ENCODE measurements at places on chromosomes 5 and 9.

DNA sequence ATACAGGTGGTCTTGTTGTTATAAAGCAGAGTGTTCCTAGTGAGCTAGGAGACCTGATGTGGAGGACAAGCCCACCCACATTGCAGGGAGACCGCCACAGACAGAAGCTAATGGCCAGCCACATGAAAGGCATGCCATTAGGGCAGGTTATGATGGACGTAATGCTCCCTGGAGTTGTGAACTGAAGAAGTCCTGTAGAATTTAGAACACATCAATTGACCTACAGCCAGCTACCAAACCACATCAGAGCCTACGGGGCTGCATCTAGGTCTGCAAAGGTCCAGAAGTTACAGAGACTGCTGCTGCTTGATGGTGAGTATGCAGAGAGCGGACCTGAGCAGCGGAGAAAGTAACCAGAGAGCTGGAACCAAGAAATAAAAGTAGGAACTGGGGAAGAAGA, 116.6 kb downstream of the LPAR1 start:
- no peak for DNase-seq

DNA sequence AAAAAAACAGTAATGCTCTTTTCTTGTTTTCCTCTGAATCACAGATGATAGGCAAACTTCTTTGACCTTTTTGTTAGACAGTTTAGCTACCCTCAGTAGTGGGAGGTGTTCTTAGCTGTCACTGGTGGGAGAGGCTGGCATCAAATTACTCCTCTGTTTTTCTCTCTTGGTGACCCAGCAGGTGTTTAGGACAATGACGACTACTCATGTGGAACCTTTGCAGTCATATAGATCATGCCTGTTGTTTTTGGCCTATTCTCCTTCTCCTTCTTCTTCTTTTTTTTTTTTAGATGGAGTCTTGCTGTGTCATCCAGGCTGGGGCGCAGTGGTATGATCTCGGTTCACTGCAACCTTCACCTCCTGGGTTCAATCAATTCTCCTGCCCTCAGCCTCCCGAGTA, 15.4 kb upstream of the NPR2 start:
- no peak for DNase-seq

- peak; percentile 52 for DNase-seq
Measured at GRCh38 chr9:74951725-74952151, 974 bp downstream of the C9orf40 start.

- no peak for DNase-seq
Measured at GRCh38 chr5:55897905-55898304, 46.7 kb downstream of the IL31RA start.

DNA sequence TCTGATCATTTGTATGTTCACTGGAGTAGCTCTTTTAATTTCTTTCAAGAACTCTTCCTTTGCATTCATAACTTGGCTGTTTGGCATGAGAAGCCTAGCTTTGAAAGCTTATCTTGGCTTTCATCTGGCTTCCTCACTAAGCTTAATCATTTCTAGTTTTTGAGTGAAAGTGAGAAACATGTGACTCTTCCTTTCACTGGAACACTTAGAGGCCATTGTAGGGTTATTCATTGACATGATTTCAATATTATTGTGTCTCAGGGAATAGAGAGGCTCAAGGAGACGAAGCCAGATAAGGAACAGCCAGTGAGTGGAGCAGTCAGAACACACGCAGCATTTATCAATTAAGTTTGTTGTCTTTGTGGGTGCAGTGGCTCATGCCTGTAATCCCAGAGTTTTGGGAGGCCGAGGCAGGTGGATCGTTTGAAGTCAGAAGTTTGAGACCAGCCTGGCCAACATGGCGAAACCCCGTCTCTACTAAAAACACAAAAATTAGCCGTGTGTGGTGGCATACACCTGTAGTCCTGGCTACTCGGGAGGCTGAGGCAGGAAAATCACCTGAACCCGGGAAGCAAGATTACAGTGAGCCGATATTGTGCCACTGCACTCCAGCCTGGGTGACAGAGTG, 98.3 kb downstream of the UGCG start:
- DNase-seq: no peak

GRCh38 chr5:124393584-124394379, 352.7 kb downstream of the ZNF608 start:
- DNase-seq: no peak

GRCh38 chr9:129627556-129628440, 1.8 kb downstream of the NTMT1 start:
- no peak for DNase-seq

DNA sequence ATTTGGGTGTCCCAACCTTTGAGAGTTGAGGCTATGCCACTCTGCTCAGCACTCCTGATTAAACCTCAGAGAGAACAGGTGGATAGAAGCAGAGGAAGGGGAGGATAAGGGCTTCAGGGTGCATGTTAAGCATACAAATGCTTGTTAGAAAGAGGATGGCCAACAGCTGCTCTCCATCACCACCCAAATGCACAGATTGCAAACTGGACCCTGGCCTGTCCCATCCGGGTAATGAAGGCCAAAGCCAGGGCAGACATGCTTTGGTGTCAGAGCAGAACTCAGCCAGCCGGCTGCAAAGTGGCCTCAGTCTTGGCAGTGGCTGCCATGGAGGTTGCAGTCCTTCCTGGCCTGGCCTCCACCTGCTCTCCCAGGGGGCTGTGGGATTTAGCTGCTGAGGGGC, 84.3 kb downstream of the SIL1 start:
- no peak for DNase-seq

DNA sequence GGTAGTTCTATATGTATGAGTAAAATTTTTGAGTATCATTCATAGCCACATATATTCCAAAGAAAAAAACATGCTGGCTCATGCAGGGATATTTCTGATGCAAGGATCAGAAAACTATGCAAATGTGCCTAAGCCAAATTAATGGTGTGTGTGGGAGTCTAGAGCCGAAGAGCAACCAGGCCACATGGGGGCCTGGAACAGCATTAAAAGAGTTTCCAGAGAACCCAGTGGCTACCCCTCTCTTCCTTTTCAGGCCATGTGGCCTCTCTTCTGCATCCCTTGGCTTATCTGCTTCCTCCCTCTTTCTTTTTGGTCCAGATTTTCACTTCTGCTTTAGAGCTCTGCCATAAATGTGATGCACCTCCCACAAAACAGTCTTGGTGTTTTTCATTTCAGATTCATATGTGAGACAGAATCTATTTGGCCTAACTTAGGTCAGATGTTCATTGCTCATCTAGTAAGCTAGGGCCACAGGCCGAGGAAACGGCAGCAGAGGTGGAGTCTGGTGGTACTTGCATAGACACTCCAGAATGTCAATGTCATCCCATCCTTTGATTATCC, 300.0 kb downstream of the SH3GL2 start:
- DNase-seq: no peak

DNA sequence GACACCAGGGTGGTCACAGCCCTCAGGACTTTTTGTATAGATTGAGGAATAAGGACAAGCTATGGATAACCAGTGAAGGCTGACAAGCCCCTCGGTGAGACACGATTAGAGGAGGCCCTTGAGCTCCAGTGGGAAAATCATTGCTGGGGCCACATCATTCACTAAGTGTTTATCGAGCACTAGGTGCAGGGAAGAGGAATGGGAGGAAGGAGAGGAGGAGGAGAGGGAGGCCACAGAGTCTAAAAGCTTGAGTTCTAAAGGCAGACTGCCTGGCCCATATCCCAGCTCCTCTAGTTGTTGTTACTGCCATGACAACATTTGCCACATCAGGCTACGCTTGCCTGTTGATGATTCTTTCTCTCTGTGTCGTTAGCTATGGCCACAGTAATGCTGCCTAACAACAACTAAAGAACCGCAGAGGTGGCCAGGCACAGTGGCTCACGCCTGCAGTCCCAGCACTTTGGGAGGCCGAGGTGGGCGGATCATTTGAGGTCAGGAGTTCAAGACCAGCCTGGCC, 37.6 kb downstream of the NKX2-5 start:
- no peak for DNase-seq

- no peak for DNase-seq
Measured at GRCh38 chr5:92580814-92581213, 1000.2 kb downstream of the NR2F1-AS1 start.

DNA sequence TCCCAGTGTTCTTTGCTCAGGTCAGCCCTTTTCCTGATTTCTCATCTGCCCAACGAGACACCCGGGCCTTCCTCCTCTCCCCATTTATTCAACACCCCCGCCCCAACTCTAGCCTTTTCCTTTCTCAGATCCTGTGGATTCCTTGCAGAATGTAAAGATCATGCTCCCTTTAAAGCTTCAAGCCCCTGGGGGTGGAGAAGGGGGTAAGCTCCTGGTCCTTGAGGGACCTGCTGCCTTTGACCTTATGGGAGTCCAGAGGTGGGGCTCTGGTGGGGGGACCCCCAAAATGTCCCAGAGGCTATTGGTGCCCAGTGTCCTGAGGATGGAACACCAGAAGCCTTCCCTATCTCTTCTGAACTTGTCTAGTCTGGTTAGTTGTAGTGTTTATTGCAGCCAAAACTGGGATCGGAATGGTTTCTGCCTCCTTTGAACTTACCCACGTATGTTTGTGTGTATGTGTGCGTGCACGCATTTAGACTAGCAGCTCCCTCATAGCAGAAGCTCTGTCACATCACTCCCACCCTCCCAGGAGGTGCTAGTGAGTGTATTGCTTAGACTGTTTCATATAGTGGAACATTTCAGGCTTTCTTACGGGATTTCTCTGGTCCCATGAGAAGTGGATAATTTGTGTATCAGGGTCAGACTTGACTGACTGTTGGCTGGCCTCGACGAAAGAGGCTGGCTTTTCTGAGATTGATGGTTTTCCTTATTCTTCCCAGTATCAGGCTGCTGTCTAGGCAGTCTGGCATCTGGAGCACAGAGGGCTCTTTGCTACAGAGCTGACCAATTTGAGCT, 1.1 kb downstream of the GALNT10 start:
- DNase-seq: peak; percentile 33

DNA sequence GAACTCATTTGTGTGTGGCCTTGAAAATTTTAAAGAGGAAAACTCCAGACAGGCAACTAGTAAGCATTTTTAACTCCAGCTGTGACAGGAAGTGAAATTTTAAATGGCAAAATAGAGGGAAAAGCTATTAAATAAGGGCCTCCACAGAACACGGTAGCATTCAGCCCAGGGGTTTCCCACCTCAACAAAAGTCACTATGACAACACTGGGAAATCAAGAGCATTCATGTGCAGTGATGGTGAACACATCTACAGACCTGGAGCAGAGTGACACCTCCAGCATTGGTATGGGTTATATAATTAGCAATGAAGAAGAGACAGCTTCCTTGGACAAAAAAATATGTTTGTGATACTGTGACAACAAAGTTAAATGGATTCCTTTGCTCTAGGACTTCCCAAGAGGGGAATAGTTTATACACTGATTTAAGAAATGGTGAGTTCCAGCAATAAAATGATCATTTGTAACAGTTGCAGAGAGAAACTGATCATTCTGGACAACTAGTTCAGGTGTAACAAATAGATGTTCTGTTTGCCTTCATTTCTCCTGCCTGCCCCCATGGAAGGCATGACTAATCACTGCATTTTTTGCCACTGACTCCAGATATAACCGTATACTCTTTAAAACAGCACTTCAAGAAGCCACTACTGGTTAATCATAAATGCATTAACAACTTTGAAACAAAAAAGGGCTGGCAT, 93.3 kb upstream of the SLC44A1 start:
- DNase-seq: no peak

DNA sequence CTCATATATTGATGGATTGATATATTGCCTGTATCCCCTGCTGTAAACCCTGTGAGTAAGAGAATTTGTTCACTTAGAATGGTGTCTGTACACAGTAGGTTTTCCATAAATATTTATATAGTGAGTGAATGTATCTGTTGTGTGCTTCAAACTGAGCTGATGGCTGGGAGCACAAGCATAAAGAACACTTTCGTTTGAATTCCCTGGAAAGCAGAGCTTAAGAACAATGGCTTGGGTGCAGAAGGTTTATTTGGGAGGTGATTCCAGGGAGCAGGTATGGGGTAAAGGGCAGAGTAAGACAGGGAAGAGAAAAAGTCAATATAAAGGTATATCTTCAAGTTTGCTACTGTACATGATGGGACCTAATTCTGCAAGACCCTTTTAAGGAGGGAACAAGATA, 190.9 kb upstream of the TRIM32 start:
- DNase-seq: no peak

DNA sequence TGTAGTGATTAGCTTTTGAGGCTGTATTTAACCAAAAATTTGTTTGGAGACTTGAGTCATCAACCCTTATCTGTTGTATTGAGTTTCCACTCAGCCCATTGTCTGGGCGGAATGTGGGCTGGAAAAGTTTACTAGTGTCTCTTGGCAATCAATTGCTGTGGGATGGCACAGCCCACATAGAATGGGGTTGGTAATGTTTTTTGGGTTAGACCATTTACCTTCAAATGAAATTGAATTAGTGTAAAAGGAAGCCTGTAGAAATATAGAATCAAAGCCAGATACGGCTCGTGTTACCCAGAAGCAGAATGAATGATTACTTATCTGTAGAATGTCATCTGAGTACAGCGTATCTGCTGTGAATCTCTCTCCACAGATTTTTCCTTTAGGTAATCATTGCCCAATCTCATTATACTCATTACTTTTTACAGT, 142.9 kb downstream of the AOPEP start:
- DNase-seq: no peak

DNA sequence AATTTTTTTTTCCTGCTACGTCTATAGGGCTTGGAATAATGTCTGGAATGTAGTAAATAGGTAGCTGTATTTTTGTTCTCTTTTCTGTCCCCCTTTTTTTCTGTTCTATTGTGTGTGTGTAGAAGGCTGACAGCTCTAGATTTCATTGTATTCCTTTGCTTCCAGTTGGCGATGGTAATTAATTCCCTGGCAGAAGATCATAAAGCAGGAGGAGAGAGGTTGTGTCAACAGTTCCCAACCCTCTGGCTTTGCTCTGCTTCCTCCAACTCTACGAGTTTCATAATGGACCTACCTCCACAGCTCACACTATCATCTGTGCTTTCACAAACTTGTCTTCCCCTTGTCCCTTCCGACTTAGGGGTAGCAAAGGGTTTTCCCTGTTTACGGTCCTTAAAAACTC, 117.9 kb upstream of the CDH18 start:
- no peak for DNase-seq

GRCh38 chr5:97553604-97554452, 370.8 kb upstream of the RIOK2 start:
- no peak for DNase-seq

DNA sequence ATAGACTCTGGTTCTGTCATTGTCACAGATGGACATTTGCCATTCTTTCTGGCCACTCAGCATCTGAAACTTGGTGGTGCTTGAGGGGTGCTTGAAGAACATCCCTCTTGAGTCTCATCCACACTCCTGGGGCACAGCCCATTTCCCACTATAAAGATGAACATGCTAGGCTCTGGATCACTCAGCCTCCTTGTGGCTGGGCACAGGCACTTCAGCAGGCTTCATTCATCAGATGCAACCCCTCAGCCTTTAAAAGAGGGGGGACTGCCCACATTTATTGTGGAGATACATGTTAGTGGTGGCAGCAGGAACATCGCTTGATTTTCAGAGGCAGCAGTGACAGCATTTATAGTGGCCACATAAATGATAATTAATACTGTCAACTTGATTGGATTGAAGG, 124.7 kb upstream of the NIPBL start:
- DNase-seq: no peak
